ENCODE measurements at places on chromosomes 12 and 14.

GRCh38 chr12:116490471-116490870 lies 68.7 kb upstream of the MAP1LC3B2 start:
- no peak for DNase-seq

- DNase-seq = no peak
Observed at GRCh38 chr12:74538491-74539258, 1.0 kb downstream of the ATXN7L3B start.

DNA sequence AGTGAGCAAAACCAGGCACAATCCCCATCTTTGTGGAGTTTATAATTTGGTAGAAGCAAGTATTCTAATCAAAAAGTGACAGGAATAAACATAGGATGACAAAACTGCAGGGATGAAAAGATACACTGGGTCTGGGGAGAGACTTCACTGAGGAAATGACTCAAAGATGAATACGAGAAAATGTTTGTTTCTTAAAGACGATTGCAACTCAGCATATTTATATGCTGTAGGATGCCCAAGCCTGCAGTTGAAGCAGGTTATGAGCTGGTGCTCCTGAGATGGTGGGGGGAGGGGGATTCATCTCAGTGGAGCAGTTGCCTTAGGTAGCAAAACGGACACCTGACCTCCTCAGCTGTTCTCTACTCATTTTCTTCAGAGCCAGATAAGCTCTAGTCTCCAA lies 13.4 kb upstream of the SLC38A4 start:
- no peak for DNase-seq

DNA sequence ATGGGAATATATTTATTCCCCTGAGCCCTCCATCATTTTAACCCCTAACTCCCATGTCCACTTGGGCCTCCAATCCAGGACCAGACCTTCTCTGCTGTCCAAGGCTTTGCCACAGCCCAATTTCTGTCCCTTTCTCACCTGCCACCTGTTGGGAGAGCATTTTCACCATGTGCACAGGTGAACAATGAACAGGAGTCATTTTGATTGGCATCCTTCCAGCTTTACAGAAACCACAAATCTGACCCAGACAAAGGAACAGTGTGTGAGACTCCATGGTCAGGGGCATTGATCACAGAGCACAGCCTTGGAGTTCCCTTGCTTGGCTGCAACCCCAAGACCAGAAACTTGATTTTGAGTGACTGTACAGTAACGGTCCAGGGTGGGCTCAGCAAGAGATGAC lies 91.9 kb downstream of the CRACR2A start:
- no peak for DNase-seq

DNA sequence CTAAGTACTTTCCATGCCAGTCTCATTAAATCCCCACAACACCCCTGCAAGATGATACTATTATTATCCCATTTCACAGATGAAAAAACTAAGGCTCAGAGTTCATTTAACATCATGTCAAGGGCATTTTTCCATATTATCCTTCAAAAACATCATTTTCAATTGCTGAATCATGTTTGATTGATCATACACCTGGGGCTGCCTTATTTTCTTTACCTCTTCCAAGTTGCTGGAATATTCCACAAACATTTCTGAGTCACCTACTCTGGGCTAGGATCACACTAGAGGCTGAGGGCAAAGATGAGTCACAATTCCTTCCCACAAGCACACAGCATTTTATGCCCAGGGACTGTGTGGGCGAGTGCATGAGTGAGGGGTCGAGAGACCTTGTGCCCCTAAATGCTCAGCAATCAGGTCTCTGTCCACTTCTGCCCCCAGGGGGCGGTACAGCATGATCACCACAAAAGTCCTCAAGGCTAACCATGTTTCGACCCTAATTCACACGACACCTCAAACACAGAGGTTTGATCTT lies 14.1 kb upstream of the TMEM119 start:
- DNase-seq = no peak

DNA sequence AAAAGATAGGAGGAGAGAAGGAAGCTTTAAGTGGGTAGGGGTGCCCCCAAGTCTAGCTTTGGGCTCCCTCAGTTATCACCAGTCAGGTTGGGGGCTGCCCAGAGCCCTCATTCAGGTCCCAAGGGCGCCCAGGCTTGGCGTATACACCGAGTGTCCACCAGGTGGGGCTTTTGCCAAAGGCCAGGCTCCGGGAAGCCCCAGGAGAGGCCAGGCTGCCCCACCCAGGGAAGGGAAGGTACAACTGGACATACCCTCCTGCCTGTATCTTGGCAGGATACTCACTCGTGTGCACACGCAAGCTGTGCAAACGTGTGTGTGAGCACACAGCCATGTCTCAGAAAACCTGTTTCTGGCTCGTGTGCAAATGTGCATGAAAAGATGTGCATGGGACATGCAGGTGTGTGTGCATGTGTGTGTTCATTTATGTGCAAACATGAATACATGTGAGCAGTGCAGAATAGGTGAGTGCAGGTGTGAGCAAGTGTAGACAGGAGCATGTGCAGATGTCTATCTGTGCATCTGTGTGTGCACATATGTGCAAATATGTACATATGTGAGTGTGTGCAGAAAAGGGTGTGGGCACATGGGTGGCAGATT lies 103.9 kb upstream of the MYL2 start:
- peak; percentile 68 for DNase-seq

DNA sequence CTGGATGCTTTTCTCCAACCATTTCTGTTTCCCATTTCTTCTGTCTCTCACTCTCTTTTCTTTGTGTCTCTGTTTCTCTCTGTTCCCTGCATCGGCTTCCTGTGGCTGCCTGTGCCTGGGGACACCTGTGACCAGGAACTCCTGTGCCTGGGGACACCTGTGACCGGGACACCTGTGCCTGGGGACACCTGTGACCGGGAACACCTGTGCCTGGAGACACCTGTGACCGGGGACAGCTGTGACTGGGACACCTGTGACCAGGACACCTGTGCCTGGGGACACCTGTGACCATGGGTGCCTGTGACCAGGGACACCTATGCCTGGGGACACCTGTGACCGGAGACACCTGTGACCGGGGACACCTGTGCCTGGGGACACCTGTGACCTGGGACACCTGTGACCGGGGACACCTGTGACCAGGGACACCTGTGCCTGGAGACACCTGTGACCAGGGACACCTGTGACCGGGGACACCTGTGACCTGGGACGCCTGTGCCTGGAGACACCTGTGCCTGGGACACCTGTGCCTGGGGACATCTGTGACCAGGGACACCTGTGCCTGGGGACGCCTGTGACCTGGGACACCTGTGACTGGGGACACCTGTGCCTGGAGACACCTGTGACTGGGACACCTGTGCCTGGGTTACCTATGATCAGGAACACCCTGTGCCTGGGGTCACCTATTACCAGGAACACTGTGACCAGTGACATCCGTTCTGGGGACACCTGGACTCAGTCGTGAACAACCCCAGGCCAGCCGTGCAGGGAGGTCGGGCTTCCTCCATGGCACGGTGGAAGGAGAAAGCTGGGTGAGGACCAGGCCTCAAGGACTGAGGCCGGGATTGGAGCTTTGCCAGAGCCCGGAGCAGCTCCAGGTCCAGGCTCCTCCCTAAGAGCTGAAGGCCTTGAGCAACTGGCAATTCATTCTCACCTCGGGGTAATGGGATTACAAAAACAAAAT lies 23.4 kb upstream of the FBRSL1 start:
- peak; percentile 48 for DNase-seq

Measured in lower lobe of right lung (tissue), 2 donors.